ENCODE measurements at places on chromosomes 16 and 17. TPM values are rescaled to one million over a fixed set of nuclear protein-coding genes. Genes with fewer than 3 reads are reported as not detected.

The NXPH3 gene
- 4.7 TPM for total RNA-seq

The MILR1 gene
- total RNA-seq, result not detected

The GINS2 gene
- 3.8 TPM for total RNA-seq

The SRCAP gene
- total RNA-seq, result 49.2 TPM

The MARVELD3 gene
- total RNA-seq, result 2.1 TPM

The NPIPA2 gene
- 11.5 TPM for total RNA-seq

- DNase-seq, result no peak
Measured at GRCh38 chr17:17491546-17491988, 4.6 kb downstream of the RASD1 start.

DNA sequence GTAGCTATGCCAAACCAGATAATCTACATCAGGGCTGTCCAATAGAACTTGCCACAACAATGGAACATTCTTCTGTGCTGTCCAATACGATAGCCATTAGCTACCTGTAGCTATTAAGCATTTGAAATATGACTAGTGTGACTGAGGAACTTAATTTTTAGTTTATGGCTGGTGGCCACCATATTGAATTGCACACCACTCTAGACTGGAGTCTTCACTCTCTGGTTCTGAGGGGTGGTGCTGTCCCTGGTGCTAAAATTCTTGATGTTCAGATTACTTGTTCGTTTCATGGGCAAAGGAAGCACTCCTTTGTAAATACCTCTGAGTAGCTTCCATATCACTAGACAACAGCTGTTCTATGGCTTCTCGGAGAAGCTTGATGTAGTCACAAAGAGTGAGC, 296.6 kb downstream of the NPIPA8 start:
- DNase-seq, result no peak
